ENCODE measurements at places on chromosomes 7 and 10.

DNA sequence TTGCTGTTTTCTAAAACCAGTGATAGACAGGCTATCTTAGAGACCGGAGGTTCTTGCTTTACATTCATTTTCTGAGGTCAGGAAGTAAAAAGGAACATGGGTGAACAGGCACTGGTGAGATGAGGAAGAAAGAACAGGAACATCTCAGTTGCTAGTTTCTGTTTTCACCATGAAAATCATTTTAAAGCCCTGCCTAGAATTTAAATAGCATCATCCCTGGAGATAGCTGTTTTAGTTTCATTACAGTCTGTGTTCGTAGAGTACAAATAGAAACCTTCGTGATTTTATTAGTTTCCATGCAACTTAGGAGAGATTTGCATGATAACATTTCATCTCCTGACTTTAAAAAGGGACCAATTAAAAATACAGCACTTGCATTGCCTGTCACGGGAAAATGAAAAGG is 14.7 kb downstream of the KCNMA1 start:
- DNase-seq: no peak

DNA sequence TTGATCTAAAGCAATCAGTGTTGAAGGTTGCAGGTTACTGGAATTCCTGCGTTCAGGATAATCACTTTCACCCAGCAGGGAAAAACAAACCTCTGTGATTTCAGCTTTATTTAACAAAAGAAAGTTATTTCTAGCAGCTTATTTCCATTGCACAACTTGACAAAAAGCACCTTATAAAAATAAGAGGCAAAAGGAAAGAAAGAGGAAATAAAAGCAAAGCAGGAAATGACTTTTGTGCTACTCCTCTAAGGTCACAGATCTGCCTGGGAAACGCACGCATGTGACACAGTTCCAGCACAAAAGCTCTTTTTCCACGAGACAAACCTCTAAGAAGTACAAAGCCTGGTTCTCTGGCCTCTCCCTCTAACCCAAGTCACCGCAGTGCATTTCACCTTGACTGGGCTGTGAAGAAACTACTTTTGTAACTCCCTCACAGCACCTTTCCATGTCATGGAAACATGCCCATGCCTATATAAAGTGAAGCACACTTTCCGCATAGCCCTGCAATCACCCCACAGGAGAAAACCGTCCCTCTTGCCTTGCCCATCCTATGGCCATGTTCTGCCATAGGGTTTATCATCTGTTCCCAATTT is 870 bp downstream of the ANK3 start:
- DNase-seq: no peak

GRCh38 chr7:158743219-158743618 is 38.6 kb upstream of the NCAPG2 start:
- no peak for DNase-seq

DNA sequence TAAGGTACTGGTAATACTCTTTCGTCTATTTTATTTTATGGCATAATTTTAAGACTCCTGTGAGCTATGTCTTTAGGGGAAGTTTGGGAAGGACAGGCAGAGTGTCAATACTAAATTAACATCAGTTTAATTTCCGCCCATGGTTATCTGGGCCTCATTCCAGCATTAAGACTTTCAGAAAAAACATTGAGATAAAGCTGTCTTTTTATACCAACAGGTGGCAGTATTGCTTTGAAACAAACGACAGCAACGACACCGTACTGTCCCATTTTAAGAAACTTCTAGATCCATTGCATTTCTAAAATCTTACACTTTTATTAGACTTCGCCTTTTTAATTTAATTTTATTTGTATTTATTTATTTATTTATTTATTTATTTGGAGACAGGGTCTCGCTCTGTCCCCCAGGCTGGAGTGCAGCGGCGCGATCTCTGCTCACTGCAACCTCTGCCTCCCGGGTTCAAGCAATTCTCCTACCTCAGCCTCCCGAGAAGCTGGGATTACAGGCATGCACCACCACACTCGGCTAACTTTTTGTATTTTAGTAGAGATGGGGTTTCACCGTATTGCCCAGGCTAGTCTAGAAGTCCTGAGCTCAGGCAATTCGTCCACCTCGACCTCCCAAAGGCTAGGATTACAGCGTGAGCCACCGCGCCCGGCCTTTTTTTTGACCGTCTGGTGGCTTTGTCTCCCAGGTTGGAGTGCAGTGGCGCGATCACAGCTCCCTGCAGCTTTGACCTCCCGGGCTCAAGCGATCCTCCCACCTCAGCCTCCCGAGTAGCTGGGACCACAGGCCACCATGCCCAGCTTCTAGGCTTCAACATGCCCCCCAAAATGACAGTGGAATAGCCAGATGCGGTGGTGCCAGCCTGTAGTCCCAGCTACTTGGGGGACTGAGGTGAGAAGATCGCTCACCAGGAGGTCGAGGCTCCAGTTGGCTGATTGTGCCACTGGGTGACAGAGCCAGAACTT is 78.7 kb upstream of the C1GALT1 start:
- DNase-seq: no peak

DNA sequence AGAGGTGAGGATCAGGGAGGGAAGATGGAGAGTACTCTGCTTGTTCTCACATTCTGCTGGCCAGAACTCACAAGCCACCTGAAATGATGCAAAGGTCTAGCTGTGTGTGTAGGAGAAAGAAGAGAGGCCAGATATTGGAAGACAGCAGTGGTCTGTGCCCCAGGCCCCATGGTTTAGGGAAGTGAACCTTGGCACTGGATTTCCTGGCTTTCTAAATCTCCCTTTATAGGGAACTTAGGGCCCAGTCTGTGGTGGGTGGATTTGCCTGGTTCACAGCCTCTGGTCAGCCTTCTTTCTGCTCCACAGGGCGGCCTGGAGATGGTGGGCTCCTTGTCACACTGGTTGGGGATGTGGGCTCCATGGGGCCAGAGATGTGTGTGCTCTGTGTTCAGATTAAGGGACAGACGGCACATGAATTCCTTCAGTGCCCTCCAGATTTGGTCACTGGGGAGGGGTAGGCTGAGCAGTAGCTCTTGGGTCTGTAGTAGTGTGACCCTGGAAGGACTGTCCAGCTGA is 9.5 kb upstream of the SH2D4B start:
- DNase-seq: no peak

GRCh38 chr10:48811917-48812316 is 127.2 kb downstream of the WDFY4 start:
- no peak for DNase-seq

DNA sequence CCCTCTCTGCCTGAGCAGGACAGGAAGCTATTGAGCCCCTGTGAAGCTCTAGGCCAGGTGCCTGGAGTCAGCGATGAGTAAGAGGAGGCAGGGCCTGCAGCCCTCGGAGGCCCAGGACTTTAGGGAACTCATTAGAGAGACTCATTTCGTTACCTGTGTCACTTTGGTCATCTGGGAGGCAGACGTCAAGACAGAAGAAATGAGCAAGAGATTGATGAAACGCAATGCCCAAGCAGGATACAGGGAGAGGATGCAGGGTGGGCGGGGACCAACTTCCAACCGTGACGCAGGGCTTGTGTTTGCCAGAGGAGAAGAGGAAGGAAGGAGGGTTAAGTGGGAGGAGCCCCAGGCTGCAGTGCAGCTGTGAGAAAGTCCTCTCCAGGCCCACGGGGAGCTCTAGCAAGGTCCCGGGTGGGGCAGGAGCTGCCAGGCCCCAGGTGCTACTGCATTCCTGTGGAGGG is 26.4 kb upstream of the GNA12 start:
- peak; percentile 51 for DNase-seq

DNA sequence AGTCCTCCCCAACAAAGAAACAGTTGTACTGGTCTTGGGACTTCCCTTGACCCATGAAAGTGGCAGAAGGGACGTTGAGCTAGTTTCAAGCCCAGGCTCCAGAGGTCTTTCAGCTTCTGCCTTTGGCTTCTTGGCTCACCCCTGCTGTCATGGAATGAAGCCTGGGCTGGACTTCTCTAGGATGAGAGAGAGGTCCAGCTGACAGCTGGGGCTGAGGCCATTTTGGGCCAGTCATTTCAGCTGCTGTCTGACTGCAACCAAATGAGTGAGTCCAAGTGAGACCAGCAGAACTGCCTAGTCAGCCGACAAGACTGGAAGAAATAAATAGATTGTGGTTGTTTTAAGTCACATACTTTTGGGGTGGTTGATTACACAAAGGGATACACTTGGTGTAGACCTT is 76.6 kb downstream of the TMEM178B start:
- DNase-seq: no peak

DNA sequence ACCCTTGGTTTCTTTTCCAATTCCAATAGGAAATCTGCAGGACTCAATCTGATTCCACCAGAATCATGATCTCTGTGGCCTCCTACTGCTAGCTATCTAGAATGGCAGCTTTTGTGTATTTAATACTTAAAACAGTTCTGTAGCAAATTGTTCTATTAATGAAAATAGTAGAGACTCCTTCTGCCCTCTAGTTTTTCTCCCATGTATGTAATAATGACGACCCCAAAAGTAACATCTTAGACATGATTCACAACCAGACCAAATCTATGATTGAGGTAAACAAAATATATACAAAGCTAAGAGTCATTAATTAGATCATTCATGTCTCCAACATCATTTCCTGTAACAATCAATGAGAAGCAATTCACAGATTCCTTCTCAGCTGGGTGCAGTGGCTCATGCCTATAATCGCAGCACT is 259.1 kb upstream of the MKLN1 start:
- no peak for DNase-seq

DNA sequence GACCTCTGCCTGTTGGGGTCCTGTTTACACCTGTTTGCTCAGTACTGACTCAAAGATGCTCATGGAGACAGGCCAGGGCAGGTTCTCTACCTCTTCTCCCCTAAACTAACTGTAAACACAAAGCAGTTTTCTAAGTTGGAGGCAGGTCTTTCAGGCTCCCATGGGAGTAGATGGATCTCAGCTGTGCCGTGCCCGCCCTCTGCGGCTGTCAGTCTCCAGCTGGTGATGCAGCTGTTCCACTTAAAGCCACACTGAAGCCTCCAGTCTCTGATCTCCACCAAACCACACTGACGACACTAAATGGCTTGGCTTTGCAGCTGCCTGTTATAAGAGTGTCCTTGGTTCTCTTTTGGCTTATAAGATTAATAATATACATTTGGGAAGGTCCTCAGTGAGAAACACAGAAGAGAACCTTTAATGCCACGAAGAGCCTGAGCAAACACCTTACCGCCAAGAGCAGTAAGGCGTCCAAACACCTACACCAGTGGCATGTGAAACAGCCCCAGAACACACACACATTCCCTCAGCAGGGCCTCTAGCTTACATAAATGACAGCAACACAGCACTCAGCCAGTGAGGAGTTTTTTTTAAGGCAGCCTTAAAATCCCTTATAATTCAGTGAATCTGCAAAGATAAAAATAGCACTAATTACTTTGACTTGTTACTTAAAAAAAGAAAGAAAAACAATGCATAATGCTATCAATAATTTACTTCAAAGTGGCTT is 60.4 kb upstream of the KCNIP2 start:
- peak; percentile 52 for DNase-seq

GRCh38 chr7:108284349-108285002 is 154.3 kb upstream of the LAMB4 start:
- DNase-seq: no peak

DNA sequence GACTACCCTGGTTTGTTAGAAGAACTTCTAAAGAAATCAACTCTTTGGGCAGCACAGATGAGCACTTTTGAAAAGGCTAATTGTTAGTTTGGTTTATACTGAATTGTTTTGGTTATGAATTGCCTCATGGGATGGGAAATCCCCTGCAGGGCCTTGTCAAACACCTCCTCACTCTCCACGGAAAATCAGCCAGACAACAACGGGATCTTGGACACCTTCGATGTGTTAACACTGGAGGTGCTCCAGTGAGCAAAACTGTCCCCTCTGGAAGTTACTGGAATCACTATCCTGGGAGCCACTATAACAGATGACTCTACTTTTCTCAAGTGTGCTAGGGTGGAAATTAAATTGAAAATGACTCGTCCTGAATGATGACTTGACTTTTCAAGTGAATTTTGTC is 38.7 kb downstream of the CDK6 start:
- DNase-seq: no peak

GRCh38 chr7:7539152-7539551 is 3.5 kb upstream of the COL28A1 start:
- no peak for DNase-seq

DNA sequence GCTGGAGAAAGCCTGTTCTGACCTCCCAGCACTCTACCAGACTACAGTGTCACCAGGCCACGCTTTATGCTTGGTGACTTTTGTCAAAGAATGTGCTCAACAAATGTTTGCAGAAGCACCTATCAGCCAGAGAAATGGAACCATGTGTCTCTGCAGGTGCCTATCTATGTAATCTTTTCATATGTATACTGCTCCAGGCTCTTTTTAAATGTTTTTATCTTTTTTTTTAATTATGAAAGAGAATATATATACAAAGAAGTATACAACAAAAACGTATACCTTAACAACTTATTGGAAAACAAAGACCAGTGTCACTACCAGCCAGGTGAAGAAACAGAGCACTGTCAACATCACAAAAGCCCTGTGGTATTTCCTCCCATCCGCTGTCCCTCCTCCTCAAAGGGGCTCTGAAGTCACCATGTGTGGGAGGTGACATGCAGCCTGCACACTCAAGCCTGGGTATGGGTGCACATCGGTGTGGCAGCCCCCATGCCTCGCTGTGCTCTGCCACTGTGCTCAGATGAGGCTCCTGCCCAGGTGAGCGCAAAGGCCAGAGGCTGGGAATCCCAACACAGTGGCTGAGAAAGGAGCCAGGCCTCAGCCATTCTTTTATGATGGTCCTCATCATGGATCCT is 120.6 kb downstream of the CLEC2L start:
- DNase-seq: peak; percentile 31

GRCh38 chr7:6181136-6181535 is 91.3 kb downstream of the CYTH3 start:
- no peak for DNase-seq

GRCh38 chr7:39845006-39845405 is 105.0 kb upstream of the CDK13 start:
- no peak for DNase-seq

DNA sequence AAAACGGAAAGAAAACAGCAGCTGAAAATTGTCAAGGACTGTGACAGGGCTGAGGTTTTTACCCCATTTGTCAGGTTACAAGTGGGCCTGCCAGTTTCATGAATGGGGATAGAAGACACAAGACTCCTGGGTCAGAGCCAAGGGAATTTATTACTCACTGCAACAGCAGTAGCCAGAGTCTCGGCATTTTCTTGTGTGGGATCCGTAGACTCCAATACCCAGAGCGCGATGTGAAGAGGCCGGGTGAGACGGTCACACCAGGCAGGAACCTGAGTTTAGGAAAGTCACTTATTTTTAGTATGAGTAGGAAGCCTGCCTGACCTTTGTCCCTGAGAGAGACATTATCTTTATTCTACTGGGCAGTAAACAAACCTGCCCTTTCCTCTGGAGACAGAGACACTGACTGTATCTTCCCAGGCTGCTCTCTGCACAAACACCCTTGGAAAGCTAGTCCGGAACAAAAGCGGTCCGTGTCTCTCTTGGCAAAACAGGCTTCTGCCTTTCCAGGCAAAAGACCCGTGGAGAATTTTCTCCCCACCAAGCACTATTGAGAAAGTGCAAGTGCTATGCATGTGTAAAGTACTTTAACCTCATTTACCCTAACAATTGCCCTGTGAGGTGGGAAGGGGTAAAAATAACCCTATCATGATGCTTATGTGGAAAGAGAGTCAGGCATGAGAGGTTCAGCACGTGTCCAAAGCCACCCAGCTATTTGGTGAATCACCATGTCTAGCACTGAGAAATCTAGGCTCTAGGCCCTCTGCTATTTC is 58.4 kb downstream of the JCAD start:
- no peak for DNase-seq

- DNase-seq: no peak
Observed at GRCh38 chr10:28302012-28302637, 739 bp downstream of the MPP7 start.

Data from stimulated activated naive CD8-positive, alpha-beta T cell treated with anti-CD3 and anti-CD28 coated beads, Interleukin-15, Interleukin-2, amounts not matched to agents 100 U/mL and 50 U/mL, for 24 hours (primary cell).